Left renal pelvis (tissue), 4 donors: ENCODE measurements at places on chromosomes 16 and 17. TPM values are rescaled to one million over a fixed set of nuclear protein-coding genes. Genes with fewer than 3 reads are reported as not detected.

GRCh38 chr16:7182510-7183109 is 150.0 kb upstream of the RBFOX1 start:
- DNase-seq: peak; percentile 24

GRCh38 chr16:85202051-85202601 is 89.9 kb upstream of the CIBAR2 start:
- no peak for DNase-seq

ATAD5 gene
- polyA plus RNA-seq: 7.3 TPM

DYNLRB2 gene
- 8.0 TPM for polyA plus RNA-seq

DNA sequence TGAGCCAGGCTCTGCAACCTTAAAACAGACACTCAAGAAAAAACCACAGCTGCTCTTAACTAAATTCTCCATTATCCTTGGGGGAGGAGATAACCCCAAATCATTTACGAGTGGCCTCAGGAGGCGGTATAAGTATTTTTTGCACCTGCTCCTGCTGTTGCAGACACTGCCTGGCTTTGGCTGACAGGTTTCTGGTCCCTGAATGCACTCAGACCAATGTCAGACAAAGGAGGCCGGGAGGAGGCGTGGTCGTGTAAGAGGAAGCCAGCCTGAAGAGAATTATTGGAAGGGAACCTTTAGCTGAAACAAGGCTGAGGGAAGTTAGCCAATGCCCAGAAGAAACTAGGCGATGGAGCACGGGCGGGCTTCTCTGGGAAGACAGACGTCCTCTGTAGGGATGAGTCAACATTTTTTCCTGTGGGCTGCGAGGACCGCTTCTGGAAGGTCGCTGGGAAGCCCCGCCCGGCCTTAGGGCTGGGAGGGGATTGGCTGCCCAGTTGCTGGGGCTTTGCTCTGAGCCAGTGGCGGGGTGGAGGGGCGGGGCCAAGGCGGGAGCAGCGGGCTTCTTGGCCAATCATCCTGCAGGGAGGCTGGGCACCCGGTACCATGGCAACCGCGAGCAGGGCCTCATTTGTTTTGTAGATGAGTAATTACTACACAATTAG is 82.3 kb downstream of the CCDC182 start:
- peak; percentile 82 for DNase-seq

GALR2 gene
- 0.37 TPM for polyA plus RNA-seq

- DNase-seq: no peak
Observed at GRCh38 chr17:7695586-7695985, 7.3 kb downstream of the WRAP53 start.

- DNase-seq: no peak
Observed at GRCh38 chr16:60127196-60127595, 1393.1 kb upstream of the GOT2 start.

GRCh38 chr16:4505356-4506147 is 29.4 kb downstream of the HMOX2 start:
- DNase-seq: no peak

BCL6B gene
- 22.9 TPM for polyA plus RNA-seq

- no peak for DNase-seq
Observed at GRCh38 chr16:12239226-12239625, 262.7 kb downstream of the SNX29 start.

DNA sequence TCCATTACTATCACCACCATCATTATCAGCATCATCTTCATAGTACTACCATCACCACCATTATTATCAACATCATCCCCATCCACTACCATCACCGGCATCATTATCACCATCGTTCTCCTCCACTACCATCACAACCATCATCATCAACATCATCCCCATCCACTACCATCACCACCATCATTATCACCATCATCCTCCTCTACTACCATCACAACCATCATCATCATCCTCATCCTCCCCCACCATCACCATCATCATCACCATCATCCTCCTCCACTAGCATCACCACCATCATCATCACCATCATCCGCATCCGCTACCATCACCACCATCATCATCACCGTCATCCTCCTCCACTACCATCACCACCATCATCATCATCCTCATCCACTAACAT is 639.8 kb upstream of the RBFOX1 start:
- DNase-seq: no peak

DNA sequence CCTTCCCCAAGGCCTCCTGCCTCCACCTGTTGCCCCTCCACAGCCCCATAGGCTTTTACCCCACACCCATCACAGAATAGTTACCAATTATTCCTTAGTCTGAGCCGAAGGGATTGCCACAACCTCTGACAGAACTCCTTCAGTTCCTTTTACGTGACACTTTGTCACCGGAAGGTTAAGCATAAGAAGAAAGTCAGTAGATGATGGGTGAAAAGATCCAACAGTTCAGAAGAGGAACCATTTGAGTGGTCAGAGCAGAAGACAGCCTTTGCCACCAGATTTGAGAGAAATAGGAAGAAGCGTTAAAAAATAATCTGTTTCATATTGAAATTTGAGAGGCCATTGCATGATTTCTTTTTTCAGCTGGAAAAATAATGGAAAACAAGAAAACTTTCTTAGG is 1.2 kb downstream of the SRR start:
- DNase-seq: no peak

HID1 gene
- polyA plus RNA-seq: 14.5 TPM

GRCh38 chr16:29903590-29903989 is 3.3 kb downstream of the ASPHD1 start:
- DNase-seq: no peak

MYOCD gene
- polyA plus RNA-seq: 5.9 TPM

KSR1 gene
- polyA plus RNA-seq: 72.8 TPM

VPS9D1 gene
- 11.1 TPM for polyA plus RNA-seq

IRX3 gene
- polyA plus RNA-seq: 36.8 TPM

- DNase-seq: no peak
Observed at GRCh38 chr17:77734371-77735080, 224.0 kb upstream of the TNRC6C start.

GRCh38 chr17:1820528-1821252 is 9.0 kb downstream of the SMYD4 start:
- no peak for DNase-seq

FLYWCH1 gene
- 15.3 TPM for polyA plus RNA-seq
